Right atrium auricular region (tissue), 2 donors: ENCODE measurements at places on chromosomes 7 and 10.

- H3K27ac ChIP-seq = no peak overlapping the region
- DNase-seq = no peak
- H3K36me3 ChIP-seq = no peaks in the 10 kb centered on the region
- H3K4me3 ChIP-seq = no peak overlapping the region
- no peaks in the 10 kb centered on the region for H3K4me1 ChIP-seq
These were observed 124.5 kb downstream of the PRKCQ start for GRCh38 chr10:6455592-6455991.

- H3K4me3 ChIP-seq = no peak overlapping the region
- H3K27me3 ChIP-seq = no peaks in the 10 kb centered on the region
- H3K36me3 ChIP-seq = no peaks in the 10 kb centered on the region
- H3K27ac ChIP-seq = no peak overlapping the region
- no peak for DNase-seq
- H3K4me1 ChIP-seq = no peaks in the 10 kb centered on the region
These were observed 116.8 kb upstream of the PRSS1 start for GRCh38 chr7:142632271-142633134.

DNA sequence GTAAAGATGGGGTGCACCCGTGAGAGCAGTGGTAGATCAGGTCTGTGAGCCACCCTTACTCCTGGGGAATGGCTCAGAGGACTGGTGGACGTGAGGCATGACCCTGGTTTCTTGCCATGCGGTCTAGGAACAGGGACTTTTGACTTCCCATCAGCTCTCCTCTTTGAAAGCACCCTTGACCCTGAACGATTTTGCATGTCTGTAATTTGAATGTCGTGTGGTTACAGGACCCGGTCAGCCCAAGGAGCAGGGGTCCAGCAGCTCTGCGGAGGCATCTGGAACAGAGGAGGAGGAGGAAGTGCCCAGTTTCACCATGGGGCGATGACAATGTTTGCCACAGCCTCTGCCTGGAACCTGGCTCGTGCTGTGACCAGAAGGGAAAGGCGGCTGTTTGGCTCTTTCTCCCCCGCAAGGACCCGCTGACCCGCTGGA lies 8.6 kb upstream of the ORAI2 start:
- H3K4me3 ChIP-seq = no peak overlapping the region
- H3K36me3 ChIP-seq = peaks cover 47% of the 10 kb centered on the region
- no peaks in the 10 kb centered on the region for H3K27me3 ChIP-seq
- DNase-seq = no peak
- no peak overlapping the region for H3K27ac ChIP-seq

GRCh38 chr7:11638011-11638774 lies 193.8 kb downstream of the THSD7A start:
- no peaks in the 10 kb centered on the region for H3K36me3 ChIP-seq
- no peaks in the 10 kb centered on the region for H3K27me3 ChIP-seq
- no peak overlapping the region for H3K27ac ChIP-seq
- no peaks in the 10 kb centered on the region for H3K4me1 ChIP-seq

- H3K4me3 ChIP-seq = no peak overlapping the region
- no peak overlapping the region for H3K27ac ChIP-seq
- H3K27me3 ChIP-seq = no peaks in the 10 kb centered on the region
- no peaks in the 10 kb centered on the region for H3K4me1 ChIP-seq
- no peak for DNase-seq
These were observed 65.9 kb upstream of the A1CF start for GRCh38 chr10:50951365-50951764.

DNA sequence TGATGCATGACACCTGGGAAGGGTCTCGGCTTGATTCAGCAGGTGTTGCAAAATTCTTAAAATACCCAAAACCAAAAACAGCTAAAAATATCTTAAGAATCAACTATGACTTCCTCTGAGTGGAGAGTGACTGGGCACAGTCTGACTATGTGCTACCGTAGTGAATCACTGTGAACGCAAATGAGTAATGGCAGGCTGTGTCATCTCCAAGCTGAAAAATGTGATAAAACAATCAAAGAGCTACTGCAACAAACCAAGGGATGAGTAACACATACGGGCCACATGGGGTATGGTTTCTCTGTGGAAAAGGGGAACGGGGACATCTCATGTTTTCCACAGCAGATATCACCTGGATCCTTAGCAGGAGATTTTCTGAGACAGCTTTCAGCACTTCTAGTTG lies 127.5 kb downstream of the ABCA13 start:
- no peak overlapping the region for H3K27ac ChIP-seq
- no peak overlapping the region for H3K4me3 ChIP-seq
- H3K27me3 ChIP-seq = no peaks in the 10 kb centered on the region
- DNase-seq = no peak
- H3K36me3 ChIP-seq = no peaks in the 10 kb centered on the region

- peaks cover 13% of the 10 kb centered on the region for H3K4me1 ChIP-seq
- peaks cover 11% of the 10 kb centered on the region for H3K36me3 ChIP-seq
- no peak overlapping the region for H3K27ac ChIP-seq
- no peak overlapping the region for H3K4me3 ChIP-seq
- H3K27me3 ChIP-seq = no peaks in the 10 kb centered on the region
These were observed 20.0 kb downstream of the WNT8B start for GRCh38 chr10:100482834-100483185.

GRCh38 chr7:23129036-23129435 lies 23.5 kb downstream of the KLHL7 start:
- no peak for DNase-seq
- H3K36me3 ChIP-seq = peaks cover 36% of the 10 kb centered on the region

- H3K4me3 ChIP-seq = no peak overlapping the region
- H3K27me3 ChIP-seq = no peaks in the 10 kb centered on the region
- no peaks in the 10 kb centered on the region for H3K36me3 ChIP-seq
- no peaks in the 10 kb centered on the region for H3K4me1 ChIP-seq
- H3K27ac ChIP-seq = no peak overlapping the region
These were observed 362.9 kb downstream of the KIF20B start for GRCh38 chr10:90064295-90064694.

- peak; percentile 68 for DNase-seq
- no peaks in the 10 kb centered on the region for H3K27me3 ChIP-seq
- H3K4me3 ChIP-seq = peak overlapping the region; percentile 78
- peaks cover 41% of the 10 kb centered on the region for H3K4me1 ChIP-seq
- no peaks in the 10 kb centered on the region for H3K36me3 ChIP-seq
- H3K27ac ChIP-seq = peak overlapping the region; percentile 91
These were observed 482 bp upstream of the ERCC6 start for GRCh38 chr10:49539320-49539885.

GRCh38 chr7:7791523-7791922 lies 73.1 kb upstream of the RPA3 start:
- H3K4me1 ChIP-seq = no peaks in the 10 kb centered on the region
- no peak for DNase-seq
- no peaks in the 10 kb centered on the region for H3K36me3 ChIP-seq
- H3K4me3 ChIP-seq = no peak overlapping the region
- no peak overlapping the region for H3K27ac ChIP-seq

DNA sequence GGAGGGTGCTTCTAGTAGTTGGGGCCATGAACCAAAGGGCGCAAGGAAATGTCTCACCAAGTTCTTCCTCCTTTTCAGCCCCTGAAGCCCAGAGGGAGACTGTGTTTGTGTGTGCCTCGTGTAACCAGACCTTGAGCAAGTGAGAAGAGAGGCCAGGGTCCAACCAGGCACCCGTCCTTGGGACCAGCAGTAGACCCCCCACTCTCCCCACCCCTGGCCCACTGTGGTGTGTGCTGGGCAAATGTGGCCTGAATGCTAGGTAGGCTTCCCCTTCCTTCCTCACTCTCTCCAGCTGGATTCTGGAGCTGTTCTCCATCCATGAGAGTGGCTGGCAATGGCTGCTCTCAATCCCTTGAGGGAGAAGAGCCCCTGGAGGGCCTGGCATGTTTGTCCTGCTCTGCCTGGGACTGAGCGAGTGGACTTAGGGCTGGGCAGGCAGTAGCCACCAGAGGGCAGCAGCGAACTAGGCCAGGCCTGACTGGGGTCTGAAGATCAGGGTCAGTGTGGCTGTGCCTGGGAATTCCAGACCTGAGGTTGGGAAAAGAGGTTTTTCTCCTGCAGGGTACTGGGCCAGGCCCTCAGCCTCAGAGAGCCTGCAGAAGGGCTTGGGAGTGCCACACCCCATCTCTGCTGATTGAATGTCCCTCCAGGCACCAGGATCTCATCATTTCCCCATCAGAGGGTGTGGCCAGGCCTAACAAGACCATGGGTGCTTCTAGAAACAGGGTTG lies 12.5 kb downstream of the SFRP5 start:
- no peak for DNase-seq
- no peak overlapping the region for H3K4me3 ChIP-seq
- H3K27me3 ChIP-seq = no peaks in the 10 kb centered on the region
- peak overlapping the region; percentile 3 for H3K27ac ChIP-seq
- H3K36me3 ChIP-seq = peaks cover 44% of the 10 kb centered on the region

- no peak for DNase-seq
- H3K4me1 ChIP-seq = no peaks in the 10 kb centered on the region
- H3K27ac ChIP-seq = no peak overlapping the region
- H3K4me3 ChIP-seq = no peak overlapping the region
- H3K27me3 ChIP-seq = no peaks in the 10 kb centered on the region
These were observed 34.5 kb upstream of the C10orf120 start for GRCh38 chr10:122733931-122734665.

- DNase-seq = no peak
- H3K36me3 ChIP-seq = no peaks in the 10 kb centered on the region
- peak overlapping the region; percentile 89 for H3K27ac ChIP-seq
- no peaks in the 10 kb centered on the region for H3K4me1 ChIP-seq
These were observed 2.6 kb downstream of the CAMK2B start for GRCh38 chr7:44322631-44323363.
